Activated CD4-positive, alpha-beta T cell treated with anti-CD3 and anti-CD28 coated beads for 36 hours (primary cell): ENCODE measurements at places on chromosomes 4 and X.

DNA sequence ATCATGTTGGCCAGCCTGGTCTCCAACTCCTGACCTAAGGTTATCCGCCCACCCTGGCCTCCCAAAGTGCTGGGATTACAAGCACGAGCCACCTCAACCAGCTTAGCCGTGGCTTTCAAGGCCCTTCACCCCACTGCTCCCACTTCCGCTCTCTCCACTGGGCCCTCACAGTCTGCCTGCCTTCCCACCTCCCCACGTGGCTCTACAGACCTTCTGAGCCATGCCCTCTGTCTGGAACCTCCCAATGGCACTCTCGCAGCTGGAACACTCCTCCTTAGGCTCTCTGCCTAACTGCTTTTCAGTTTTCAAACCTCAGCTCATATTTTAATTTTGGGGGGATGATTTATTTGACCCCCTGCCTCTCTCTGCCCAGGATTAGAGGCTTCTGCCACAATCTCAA lies 59.3 kb upstream of the SH3RF1 start:
- no peak for DNase-seq

GRCh38 chr4:7199771-7200441 lies 7.6 kb downstream of the SORCS2 start:
- no peak for DNase-seq

- peak; percentile 6 for DNase-seq
Observed at GRCh38 chrX:134013092-134013497, 27.7 kb upstream of the GPC3 start.

DNA sequence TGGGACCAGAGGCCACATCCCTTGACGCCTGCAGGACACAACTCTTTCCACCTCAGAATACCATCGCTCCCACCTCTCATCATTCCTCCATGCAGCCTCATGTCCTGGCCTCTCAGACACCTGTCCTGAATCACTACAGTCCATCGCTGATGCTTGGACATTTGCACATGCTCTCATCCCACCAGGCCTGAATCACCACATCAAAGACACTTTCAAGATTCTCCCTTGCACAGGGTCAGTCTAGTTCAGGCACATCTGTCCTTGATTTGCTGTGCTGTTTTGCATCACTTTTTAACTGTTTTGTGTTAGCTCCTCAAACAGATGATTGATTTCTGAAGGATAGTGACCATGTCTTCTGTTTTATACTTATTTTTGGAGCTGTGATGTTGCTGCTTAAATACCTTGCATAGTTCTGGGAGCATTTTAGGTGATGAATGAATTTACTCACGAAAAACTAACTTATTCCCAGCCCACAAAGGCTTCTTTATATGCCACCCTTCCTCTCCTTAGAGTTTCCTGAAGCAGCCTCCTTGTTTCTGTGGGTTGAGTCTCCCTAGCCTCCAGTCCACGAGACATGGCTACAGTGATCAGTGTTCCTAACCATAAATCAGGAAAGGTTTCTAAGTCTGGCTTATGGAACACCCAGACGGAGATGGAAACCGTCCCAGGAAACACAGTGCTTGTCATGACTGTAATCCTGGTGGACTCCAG lies 2.6 kb downstream of the FAM114A1 start:
- DNase-seq: no peak

DNA sequence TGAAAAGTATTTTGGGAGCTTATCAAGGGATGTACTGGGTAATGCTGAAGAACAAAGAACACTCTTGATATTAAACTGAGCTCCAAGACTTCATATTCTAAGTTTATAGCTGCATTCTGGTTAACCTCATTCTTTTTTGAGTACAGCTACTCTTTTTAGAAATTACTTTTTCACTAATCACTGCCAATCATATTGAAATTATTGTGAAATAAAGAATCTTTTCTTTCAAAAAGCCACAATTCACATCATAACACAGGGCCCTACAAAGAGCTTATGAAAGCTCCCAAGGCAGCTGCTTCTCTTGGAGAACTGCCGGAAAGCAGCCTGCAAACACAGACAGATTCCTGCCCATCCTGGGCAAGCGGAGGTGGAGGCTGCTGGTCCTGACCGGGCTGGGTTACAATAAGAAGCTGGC lies 121.4 kb downstream of the RNF150 start:
- no peak for DNase-seq

- no peak for DNase-seq
Observed at GRCh38 chr4:70925899-70926635, 23.9 kb downstream of the MOB1B start.

- no peak for DNase-seq
Observed at GRCh38 chr4:30769093-30769492, 48.9 kb downstream of the PCDH7 start.

DNA sequence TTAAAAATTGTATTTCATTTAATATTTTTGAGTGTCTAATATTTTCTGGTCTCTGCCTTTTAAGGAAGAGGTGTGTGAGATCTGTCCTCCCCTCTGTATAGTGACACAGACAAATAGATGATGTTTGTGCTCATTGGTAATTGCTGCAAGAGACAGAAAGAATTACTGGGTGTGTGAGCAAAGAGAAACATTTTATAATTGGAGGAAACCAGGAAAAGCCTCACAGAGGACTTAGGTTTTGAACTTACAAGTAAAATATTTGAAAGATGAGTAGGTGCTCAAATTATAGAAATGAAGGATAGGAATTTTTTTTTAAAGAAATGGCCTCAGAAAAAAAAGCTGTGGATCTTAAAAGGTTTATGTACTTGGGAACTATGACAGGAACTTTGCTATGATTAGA lies 149.8 kb downstream of the SPCS3 start:
- no peak for DNase-seq

- DNase-seq: no peak
Observed at GRCh38 chr4:37873386-37873785, 17.5 kb upstream of the TBC1D1 start.

- DNase-seq: peak; percentile 55
Observed at GRCh38 chr4:3372933-3373465, 68.8 kb upstream of the HGFAC start.

- no peak for DNase-seq
Observed at GRCh38 chr4:165716472-165716871, 156.6 kb upstream of the TLL1 start.

GRCh38 chrX:13607996-13608365 lies 38.6 kb downstream of the EGFL6 start:
- no peak for DNase-seq

GRCh38 chrX:34884817-34885216 lies 57.8 kb upstream of the FAM47B start:
- DNase-seq: no peak

DNA sequence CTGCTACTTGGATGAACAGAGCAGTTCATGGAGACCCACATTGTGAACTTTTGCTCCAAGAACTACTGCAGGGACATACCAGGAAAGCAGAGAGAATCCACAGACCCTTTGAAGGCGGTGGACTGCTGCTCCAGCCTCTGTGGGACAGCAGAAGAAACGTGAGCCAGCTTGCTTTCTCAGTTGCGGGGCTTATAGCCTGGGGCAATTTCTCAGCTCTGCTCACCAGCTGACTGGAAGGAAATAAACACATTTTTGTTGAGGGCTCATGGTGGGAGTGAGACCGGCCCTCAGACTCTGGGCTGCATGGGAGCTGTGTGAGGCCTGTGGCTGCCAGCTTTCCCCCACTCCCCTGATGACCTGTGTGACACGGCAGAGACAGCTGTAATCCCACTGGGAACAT lies 2.6 kb upstream of the ADH1A start:
- DNase-seq: no peak

DNA sequence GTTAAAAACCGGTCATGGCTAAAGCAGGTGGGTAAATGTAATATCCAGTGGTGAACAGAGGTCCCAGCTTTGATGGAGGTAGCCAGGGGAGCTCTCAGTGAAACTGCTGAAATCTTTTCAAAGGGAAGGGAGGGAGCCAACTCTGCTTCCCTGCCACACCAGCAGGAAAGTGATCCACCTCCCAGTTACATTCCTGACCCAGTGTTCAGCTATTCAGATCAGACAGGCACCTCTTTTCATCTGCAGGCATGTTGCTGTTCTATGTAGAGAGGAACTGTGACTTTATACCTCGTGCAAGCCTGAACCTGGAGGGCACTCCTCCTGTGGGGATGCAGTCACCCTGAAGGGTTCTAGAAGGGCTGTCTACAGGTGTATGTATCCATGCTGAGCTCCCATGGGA lies 37.6 kb downstream of the DCLK2 start:
- DNase-seq: no peak

GRCh38 chrX:29555465-29556091 lies 659.8 kb upstream of the MAGEB2 start:
- no peak for DNase-seq

- DNase-seq: no peak
Observed at GRCh38 chr4:27059446-27059845, 198.8 kb downstream of the STIM2 start.

DNA sequence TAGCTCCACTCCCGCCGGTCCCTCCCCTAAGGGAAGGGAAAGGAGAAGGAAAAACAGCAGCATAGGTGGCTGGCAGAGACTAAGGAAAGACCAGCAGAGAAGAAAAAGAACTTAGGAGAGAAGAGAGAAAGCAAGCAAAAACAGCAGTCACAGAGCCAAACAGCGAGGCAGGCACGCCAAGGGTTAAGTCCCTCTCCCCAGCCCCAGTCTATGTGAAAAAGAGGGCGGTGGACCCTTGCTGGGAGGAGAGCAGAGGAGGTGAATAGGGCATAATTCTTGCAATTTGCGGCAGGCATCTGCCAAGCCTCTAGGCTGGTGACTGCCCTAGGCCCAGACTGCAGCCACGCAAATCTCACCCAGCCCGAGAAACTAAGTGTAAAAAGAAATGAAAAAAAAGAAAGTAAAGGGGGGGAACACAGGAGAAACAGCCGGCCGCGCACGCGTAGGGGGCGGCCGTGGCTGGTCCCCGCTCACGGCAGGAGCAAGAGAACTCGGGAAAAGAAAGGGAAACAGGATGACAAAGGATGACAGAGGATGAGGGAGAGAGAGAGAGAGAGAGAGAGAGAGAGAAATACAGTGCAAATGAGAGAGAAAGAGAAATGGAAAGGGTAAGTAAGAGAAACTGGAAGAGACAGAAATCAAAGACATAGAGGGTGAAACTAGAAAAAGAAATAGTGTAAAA lies 48.6 kb downstream of the MAGEA9 start:
- peak; percentile 38 for DNase-seq

DNA sequence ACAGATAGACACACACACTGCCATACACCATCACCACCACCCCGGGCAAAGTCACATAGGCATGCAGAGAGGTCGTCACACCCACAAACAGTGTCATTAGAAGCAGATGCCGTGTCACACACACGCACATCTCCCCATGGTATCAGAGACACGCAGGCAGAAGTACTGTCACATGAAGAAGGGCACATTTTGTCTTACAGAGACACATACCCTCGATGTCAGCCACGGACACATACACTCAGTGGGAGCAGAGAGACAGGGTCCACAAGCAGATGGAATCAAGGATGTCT lies 3.3 kb downstream of the NALF2 start:
- no peak for DNase-seq

- DNase-seq: peak; percentile 82
Observed at GRCh38 chrX:24479924-24480323, 14.8 kb downstream of the PDK3 start.

GRCh38 chr4:41129128-41129754 lies 85.1 kb downstream of the APBB2 start:
- DNase-seq: no peak

DNA sequence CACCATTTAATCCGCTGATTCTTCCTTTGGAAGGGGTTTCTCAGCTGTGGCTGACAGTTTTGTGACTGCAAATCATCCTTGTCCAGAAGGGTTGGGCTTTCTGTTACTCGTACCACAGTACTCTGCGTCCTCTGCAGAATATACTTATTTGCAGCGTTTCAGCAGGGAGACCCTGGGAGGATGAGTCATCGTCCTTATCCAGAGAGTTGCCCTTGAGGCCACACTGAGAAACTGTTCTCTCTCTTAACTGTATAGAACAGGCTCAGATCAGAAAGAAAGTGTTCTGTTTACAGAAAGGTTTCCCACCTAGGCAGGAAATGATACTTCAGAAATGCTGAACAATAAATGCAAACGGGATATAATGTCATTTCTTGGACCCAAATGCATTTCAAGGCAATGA lies 47.8 kb upstream of the DDX53 start:
- no peak for DNase-seq

GRCh38 chrX:11381464-11381863 lies 88.3 kb downstream of the AMELX start:
- DNase-seq: peak; percentile 8

- DNase-seq: no peak
Observed at GRCh38 chr4:150176547-150176946, 98.3 kb downstream of the DCLK2 start.
